ENCODE measurements at places on chromosomes 2 and 18. TPM values are rescaled to one million over a fixed set of nuclear protein-coding genes. Genes with fewer than 3 reads are reported as not detected.

- H3K27me3 ChIP-seq = peaks cover 8% of the 10 kb centered on the region
- no peak overlapping the region for H3K4me3 ChIP-seq
- no peak for DNase-seq
- no peak overlapping the region for H3K27ac ChIP-seq
Measured at GRCh38 chr2:191968120-191968519, 121.2 kb upstream of the CAVIN2 start.

- no peaks in the 10 kb centered on the region for H3K36me3 ChIP-seq
- peaks cover 4% of the 10 kb centered on the region for H3K27me3 ChIP-seq
- no peak overlapping the region for H3K4me3 ChIP-seq
- no peak for DNase-seq
Measured at GRCh38 chr2:191857259-191857805, 10.4 kb upstream of the CAVIN2 start.

GRCh38 chr2:28624436-28624792 is 127.2 kb upstream of the PPP1CB start:
- peaks cover 86% of the 10 kb centered on the region for H3K4me1 ChIP-seq
- no peaks in the 10 kb centered on the region for H3K27me3 ChIP-seq
- peak overlapping the region; percentile 56 for H3K4me3 ChIP-seq
- peaks cover 2% of the 10 kb centered on the region for H3K36me3 ChIP-seq
- H3K27ac ChIP-seq = peak overlapping the region; percentile 89
- DNase-seq = no peak

The LIPG gene
- 0.18 TPM for total RNA-seq

GRCh38 chr2:224954980-224955379 is 87.3 kb downstream of the DOCK10 start:
- H3K4me1 ChIP-seq = peaks cover 88% of the 10 kb centered on the region
- DNase-seq = no peak
- no peak overlapping the region for H3K4me3 ChIP-seq
- H3K36me3 ChIP-seq = peaks cover 43% of the 10 kb centered on the region
- no peaks in the 10 kb centered on the region for H3K27me3 ChIP-seq

All from activated CD8-positive, alpha-beta T cell treated with anti-CD3 and anti-CD28 coated beads for 36 hours (primary cell).